ENCODE measurements at places on chromosomes 5 and 9.

DNA sequence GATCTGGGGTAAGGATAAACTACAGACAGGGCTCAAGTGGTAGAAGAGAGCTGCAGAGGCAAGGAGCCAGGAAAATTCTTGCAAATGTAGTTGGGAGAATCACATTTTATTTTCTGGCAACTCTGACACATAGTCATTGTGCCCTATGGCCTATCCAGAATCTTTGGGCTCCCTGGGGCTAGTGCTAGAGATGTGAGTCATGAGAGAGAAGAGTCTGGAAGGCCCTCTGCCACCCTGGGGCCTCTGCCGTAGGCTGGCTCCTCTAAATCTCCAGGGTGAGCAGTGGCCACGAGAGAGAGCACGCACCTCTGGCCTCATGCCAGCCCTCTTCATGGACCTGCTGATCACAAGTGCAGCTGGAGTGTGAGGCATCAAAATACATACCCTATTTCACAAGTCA, 74.3 kb upstream of the SSBP2 start:
- no peak for DNase-seq

GRCh38 chr5:56550227-56550626, 265.1 kb upstream of the MAP3K1 start:
- DNase-seq: peak; percentile 3

- DNase-seq: no peak
These were observed 264.8 kb upstream of the KIF2A start for GRCh38 chr5:62041156-62041756.

DNA sequence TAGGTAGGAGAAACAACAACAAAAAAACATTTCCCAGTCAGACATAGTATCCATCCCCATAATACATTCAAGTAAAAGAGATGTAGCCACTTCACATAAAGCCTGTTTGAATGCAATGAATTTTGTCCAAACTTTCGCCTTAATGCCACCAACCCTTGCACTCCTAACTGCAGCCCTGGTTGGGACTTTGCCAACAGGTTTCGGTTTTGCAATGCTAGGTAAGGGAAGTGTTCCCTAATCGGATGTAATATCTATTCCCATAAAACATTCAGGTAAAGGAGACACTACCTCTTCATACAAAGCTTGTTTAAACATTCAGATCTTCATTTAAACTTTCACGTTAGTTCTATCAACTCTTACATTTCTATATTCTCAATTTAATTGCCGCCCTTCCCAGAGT, 336.1 kb downstream of the DRD1 start:
- no peak for DNase-seq

DNA sequence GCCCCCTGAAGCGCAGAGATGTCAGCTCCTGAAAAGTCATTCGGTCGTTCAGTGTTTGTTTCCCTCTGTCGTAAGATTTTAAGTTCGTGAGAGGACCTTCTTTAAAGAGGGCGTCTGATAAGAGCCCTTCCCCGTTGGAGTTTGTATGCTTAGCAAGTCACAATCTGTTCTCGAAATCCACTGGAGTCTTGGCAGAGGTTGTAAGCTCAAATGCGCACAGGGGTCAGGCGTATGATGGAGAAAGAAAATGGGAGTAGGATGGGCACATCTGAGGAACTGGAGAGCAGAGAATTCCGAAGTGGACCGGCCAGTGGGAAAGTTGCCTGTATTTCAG, 710 bp downstream of the HSD17B4 start:
- DNase-seq: no peak

- peak; percentile 80 for DNase-seq
These were observed 16.6 kb downstream of the FYB1 start for GRCh38 chr5:39202597-39203274.

DNA sequence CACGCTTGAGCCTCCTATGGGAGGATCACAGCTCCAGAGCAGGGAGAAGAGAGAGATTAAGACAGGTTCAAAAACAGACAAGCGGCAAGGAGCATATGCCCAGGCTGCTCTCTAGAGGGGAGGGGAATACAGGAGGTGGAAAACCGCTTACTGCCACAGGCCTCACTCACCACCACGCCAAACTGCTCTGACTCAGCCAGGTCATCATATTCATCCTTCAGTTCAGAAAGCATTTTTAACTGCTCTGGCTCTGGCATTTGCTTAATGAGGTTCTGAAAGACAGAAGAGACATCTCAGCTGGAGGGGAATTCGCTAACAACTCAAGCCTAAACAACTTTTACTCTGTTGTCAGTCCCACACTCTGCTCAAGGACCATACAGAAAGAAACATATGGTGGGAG, 40.1 kb downstream of the PCDHGC5 start:
- no peak for DNase-seq
